ENCODE measurements at places on chromosomes 13 and 19.

DNA sequence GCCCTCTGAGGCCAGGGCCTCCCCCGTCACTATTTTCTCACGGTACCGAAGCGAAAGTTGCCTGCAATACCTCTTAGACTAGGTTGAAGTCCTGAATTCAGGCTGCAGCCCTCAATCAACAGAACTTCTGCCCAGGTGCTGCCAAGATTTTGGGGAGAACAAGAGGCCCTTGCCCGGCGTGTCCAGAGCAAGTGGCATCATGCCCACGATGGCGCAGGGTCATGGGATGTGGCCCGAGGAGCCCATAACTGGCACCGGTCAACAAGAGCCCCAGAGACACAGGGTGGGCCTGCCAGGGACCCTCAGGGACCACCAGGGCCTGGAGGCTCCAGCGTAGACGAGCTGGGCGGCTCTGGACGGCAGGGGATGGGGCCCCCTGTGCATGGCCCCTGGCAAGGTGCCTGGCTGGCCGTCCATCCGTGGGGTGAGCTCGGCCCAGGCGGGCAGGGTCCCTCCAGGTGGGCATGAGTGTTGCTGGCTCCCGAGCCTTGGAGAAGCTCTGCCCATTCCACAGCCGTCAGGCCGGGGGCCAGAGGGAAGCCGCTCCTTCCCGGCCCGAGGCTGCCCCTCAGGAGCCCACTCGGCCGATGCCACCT, 45.1 kb downstream of the GAS6 start:
- DNase-seq = no peak

DNA sequence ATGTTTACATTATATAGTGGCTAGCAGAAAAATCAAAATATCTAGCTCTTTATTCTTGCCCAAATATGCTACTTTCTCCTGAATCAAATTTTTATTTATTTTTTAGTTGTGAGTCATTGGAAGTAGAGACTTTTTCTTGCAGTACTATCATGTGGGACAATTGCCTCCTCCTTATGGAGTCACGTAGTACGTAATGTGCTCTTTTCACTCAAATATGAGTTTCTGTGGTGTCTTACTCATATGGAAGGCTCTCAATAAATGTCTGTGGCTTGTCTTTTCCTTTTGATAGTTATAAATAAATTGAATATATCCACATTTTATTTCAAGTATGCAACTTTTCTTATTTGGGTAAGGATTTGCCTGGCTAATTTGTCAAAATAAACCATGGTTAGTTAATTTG, 1411.0 kb upstream of the SLC10A2 start:
- no peak for DNase-seq

- DNase-seq = no peak
These were observed 1289.2 kb upstream of the PCDH20 start for GRCh38 chr13:62704875-62705274.

- DNase-seq = peak; percentile 43
These were observed 155.5 kb downstream of the TNFSF13B start for GRCh38 chr13:108425056-108425455.

GRCh38 chr13:30341815-30342570, 34.6 kb upstream of the KATNAL1 start:
- no peak for DNase-seq

- DNase-seq = no peak
These were observed 160.0 kb upstream of the ATXN8OS start for GRCh38 chr13:69947582-69947981.

DNA sequence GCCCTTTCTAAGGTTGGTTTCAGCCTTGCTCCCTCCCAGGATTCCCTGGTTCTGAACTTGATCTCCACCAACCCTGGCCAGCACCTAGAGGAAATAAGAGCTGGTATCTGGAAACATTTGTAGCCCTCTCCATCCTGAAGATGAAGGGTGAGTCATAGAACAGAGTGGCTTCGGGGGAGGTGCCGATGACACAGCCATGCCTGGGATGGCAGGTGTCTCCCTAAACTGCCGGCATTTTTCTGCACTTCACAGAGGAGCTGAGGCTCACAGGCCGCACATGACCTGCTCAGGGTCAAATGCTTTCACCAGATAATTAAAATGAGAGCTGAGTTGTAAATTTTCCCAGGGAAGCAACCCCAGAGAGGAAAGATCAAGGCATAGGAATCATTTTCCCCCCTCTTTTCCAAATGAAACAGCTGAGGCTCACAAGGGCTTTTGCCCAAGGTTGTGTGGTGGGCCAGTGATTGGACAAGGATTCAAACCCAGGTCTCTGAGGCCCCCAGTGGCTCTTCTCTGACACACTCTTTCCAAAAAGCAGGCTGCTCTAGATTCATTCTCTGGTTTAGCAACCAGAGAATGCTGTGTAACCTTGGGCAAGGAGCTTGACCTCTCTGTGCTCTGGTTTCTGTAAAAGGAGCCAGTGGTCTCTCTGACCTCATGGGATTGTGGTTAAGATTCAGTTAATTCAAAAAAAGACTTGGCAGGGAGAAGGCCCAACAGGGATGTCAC, 1.2 kb upstream of the SLC25A42 start:
- no peak for DNase-seq

Data from kidney (tissue), 22 donors.